ENCODE measurements at places on chromosomes 7 and 10.

GRCh38 chr10:133276435-133277201 lies at the start of gene ADAM8:
ADAM8 (minus strand) TSS chr10:133276868; CDS start chr10:133276817, 51 bp downstream.
- DNase-seq = no peak

- DNase-seq = no peak
Observed at GRCh38 chr7:87837597-87837996, 38.6 kb downstream of the SLC25A40 start.

- DNase-seq = no peak
Observed at GRCh38 chr10:133182791-133183645, 23.0 kb downstream of the KNDC1 start.

GRCh38 chr10:126199221-126199998 lies 188.9 kb downstream of the ADAM12 start:
- DNase-seq = peak; percentile 97

DNA sequence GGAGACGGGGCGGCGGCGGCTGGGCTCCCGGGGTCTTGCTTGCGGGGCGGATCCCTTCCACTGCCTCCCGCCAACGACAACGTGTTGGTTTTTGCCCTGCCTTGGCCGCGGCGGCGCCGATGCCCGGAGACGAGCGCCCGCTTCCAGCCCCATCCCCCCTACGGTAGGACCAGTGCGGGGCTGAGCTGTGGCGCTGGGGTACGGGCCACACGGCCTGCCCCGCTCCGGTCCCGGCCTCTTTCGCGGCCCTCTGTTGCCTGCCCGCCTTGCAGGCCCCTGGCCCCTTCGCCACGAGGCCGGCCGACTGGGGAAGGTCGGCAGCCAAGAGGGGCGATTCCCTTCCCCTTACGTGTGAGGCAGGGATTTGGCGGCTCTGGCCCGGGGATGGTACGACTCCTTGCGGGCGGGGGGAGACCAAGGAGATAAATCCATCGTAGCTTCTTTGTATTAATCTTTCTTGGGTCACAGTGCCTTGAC lies 488 bp downstream of the EIF4H start:
- peak; percentile 59 for DNase-seq

GRCh38 chr7:29105752-29106668 lies 40.3 kb downstream of the CPVL start:
- peak; percentile 70 for DNase-seq

GRCh38 chr7:30524545-30524944 lies 19.9 kb upstream of the GGCT start:
- no peak for DNase-seq

- DNase-seq = no peak
Observed at GRCh38 chr7:42017349-42017986, 219.5 kb downstream of the GLI3 start.

DNA sequence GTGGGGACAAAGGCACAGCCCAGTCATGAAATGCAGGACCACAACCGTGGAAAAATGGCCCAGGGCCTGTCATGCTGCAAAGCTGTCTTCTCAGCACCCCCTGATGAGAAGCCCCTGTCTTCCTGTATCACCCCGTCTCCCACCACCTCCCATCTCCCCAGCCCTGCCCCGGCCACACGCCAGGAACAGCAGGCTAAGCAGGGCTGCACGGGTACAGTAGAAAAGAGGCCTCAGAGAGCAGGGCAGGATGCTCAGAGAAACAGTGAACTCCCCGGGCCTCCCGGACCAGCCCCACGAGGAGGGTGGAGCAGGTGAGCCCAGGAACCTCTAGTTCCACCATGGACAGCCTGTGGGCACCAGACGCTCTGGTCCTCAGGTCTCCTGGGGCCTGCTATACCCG lies 77.7 kb downstream of the FAM53B start:
- DNase-seq = no peak

GRCh38 chr10:49164559-49165188 lies 23.5 kb downstream of the TMEM273 start:
- DNase-seq = peak; percentile 37

DNA sequence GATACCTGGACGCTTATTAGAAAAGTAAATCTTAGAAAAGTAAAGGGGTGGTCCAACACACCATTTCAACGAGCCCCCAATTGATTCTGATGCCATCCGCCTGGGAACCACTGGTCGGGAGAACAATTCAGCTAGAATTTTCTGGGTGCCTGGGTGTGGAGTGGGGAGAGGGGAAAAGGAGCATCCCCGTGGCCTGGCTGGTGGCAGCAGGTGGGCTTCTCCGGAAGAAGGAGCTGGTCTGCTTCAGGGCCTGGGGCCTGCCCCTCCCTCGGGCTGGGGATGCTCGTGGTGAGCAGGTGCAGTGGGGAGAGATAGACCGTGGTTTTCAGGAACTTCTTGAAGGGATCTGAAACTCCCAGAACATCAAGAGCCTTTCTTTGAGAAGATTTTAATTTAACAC lies 39.9 kb upstream of the DUSP5 start:
- DNase-seq = no peak

- no peak for DNase-seq
Observed at GRCh38 chr10:103836861-103837260, 18.5 kb downstream of the SH3PXD2A start.

GRCh38 chr7:20116869-20117268 lies 100.3 kb downstream of the MACC1 start:
- DNase-seq = no peak

DNA sequence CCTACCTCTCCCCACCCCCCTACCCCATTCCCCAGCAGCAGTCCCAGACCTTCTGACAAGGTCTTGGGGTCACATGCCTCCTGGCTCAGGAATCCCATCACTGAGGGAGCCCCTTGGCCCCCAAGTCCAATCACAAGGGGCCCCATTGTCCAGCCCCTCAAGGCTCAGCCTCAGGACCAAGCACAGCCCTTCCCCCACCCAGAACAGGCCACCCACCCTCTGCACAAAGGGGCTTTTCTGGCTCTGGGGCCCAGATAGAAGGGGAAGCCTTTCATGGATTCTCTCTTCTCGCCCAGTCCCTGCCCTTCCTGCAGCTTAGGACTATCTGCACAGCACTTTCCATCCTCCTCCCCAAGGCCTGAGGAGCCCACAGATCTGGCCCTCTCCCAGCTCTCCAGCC lies 4.8 kb downstream of the FBXL15 start:
- DNase-seq = no peak

GRCh38 chr7:42739638-42740037 lies 172.2 kb downstream of the C7orf25 start:
- no peak for DNase-seq

DNA sequence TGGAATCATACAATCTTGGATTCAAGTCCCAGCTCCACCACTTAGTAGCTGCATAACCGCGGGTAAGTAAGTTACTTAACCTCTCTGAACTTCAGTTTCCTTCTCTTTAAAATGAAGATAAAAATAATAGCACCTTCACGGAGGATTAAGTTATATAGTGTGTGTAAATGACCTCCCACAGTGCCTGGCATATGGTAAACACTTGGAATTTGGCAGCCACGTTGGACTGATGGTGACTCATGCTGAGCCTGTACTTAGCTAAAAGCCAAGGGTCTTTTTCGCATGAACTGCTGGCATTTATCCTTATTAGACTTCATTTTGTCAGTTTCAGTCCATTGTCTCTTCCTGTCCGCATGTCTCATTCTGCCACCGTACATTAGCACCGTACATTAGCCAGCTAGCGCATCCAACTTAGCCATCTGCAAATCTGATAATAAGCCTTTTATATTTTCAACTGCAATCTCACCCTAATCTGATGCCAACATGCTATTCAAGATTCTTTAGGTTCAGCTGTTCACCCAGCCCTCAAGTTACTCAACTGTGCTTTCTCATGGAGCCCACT lies 11.2 kb downstream of the SLC13A4 start:
- DNase-seq = peak; percentile 81

- DNase-seq = peak; percentile 8
Observed at GRCh38 chr10:103333934-103334520, 16.9 kb downstream of the PCGF6 start.

DNA sequence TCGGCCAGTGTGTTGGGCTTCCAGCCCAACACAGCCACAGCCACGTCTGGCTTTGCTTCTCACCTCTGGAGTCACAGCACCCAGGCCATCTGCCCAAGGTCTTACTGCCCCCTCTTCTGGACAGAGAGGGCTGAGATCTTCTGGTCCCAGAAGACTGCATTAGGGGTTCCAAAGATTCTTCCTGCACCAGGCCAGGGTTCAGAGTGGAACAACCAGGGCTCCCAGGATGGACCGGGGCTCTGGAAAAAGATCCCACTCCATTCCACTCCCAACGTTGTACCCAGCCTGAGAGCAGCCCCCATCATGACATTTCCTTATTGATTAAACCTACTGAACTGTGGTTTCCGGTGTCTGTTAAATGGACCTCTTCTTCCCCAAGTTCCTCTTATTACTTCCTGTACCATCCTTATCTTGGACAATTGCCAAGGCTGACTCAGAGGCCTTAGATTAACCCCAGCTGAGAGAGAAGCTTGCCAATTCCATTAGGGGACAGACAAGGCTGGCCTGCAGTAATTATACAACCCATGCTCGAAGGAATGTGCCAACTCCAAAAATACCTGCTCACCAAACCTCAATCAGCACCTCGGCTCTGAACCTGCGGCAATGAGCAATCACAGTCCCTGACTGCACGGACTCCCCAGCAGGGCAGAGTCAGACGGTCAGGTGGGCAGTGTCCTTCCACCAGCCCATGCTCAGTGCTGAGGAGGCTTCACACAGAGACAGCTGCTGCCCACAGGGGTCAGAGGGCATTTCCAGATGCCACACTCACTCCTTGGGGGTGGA lies 47.9 kb upstream of the NPFFR1 start:
- DNase-seq = peak; percentile 95

GRCh38 chr10:11379771-11380170 lies 231.7 kb downstream of the USP6NL start:
- no peak for DNase-seq

- DNase-seq = peak; percentile 8
Observed at GRCh38 chr10:11525503-11525902, 85.9 kb downstream of the USP6NL start.

DNA sequence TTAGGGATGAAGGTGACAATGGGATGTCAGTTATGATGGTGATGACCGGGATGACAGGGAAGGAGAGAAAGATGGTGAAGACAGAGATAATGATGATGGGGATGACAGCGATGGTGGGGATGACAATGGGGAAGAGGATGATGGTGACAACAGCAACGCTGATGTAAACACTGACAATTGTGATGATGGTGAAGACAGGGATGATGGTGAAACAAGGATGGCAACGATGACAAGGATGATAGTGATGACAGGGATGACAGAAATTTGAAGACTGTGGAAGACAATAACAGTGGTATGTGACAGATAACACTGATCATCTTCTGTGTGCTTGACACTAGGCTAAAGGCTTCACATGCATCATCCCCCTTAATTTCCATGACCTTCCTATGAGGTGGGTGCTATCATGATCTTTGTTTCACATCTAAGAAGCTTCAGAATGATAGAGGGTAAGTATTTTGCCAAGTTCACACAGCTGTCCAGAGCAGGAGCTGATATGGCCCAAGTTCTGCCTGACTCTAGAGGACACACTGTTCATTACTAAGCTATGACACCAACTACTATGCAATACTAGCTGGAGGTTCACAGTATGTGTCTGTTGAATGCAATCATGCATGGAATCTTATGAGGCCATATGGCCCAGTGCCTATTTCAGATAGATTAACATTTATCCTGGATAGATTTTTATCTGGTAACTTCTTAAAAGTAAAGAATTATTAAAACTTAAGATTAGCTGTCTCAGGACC lies 105.6 kb downstream of the RNLS start:
- no peak for DNase-seq

- DNase-seq = no peak
Observed at GRCh38 chr10:43255634-43256431, 11.0 kb downstream of the RASGEF1A start.

DNA sequence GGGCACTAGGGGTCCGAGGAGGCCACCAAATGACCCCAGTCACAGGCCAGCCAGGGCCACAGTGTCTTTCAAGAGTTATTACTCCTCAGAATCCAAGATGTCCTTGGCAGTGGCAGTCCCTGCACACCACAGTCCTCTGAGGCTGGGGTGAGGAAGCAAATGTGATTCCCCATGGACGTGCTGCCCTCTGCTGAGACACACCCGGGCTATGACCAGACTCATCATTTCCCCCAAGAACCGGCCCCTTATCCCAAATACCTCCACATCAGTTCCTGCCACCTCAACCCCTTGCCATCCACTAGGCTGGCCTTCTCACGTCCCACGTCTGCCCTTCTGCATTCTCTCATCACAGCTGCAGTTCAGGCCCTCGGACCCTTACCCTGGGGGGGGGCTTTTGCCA lies 5.0 kb downstream of the PRKAG2 start:
- no peak for DNase-seq

DNA sequence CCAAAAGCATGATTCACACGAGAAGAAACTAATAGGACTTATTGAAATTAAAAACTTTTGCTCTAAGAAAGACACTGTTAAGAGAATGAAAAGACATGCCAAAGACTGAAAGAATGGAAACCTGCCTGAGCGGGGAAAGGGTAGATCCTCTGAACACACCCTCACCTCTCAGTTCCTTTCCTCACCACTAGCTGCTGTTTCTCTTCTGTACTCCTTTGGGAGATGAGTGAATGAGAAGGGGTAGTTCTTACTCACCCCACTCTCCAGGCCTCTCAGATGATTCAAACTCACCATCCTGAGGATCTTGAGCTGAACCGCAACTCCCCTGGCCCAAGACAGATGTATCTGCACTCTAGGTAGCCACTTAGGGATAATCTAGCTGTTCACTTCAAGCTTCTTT lies 41.9 kb downstream of the IQUB start:
- no peak for DNase-seq

GRCh38 chr10:60883187-60883586 lies 60.8 kb downstream of the RHOBTB1 start:
- peak; percentile 22 for DNase-seq

- DNase-seq = no peak
Observed at GRCh38 chr10:100072514-100072913, 9.2 kb downstream of the CPN1 start.

- no peak for DNase-seq
Observed at GRCh38 chr10:371515-371914, 236.3 kb downstream of the ZMYND11 start.

GRCh38 chr7:137073571-137074325 lies 205.3 kb downstream of the CHRM2 start:
- peak; percentile 38 for DNase-seq

DNA sequence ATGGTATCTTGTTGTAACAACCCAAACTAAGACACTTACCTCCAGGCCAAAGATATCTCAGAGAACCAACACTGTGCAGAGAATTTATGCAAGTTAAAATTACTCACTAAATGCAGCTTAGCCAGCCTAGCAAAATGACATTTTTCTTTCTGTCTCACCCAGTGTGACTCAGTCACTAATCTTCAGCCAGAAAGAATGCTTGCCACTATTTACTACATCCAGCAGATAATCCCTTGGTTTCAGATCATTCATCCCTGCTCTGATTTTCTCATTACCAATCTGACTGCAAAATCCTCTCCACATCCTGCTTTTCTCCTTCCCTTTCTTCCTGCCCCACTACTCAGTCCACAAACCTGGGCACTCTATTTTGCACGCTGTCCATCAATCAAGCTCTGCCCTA lies 93.5 kb upstream of the NEBL start:
- peak; percentile 77 for DNase-seq

DNA sequence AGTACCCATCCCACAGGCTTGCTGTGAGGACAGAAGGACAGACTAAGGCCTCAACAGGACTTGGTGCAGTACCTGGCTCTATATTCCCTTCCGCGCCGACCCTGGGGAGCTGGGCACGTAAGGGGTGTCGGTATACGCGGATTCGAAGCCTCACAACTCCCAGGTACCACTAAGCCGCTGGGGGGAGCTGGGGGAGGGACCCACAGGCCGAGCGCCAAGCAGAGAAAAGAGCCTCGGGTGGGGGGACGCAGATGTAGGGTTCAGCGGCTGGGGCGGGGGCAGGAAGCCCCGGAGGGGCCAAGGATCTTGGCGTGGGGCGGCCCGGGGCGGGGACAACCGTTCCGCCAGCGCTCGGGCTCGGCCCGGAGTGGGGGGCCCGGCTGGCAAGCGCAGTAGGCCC lies 126.4 kb upstream of the ZNF746 start:
- peak; percentile 2 for DNase-seq
